ENCODE measurements at places on chromosomes 4 and X. TPM values are rescaled to one million over a fixed set of nuclear protein-coding genes. Genes with fewer than 3 reads are reported as not detected.

DNA sequence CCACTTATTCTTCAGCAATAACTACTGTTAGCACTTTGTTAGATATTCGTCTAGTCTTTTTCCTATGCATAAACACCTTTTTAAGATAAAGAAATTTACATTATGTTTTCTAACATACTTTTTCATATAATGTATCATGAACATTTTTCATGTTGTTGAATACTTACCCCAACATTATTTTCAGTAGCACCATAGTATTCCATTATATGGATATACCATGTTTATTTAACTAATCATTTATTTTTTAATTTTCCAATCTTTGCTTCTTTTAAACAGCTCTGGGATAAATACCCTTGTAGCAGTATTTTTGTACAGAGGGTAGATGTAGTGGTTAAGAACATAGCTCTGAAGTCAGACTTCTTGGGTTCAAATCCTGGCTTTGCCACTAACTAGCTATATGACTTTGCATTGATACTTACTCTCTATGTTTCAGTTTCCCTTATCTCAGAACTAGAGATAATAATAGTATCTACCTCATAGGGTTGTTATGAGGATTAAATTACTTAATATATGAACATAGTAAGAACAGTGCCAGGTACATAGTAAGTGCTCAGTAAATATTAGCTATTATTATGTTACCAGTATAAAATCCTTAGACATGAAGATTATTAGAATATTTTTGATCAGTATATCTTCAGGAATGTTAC lies 11.3 kb downstream of the EXOC1 start:
- no peak overlapping the region for H3K27ac ChIP-seq
- no peaks in the 10 kb centered on the region for H3K4me1 ChIP-seq
- no peak for DNase-seq

DNA sequence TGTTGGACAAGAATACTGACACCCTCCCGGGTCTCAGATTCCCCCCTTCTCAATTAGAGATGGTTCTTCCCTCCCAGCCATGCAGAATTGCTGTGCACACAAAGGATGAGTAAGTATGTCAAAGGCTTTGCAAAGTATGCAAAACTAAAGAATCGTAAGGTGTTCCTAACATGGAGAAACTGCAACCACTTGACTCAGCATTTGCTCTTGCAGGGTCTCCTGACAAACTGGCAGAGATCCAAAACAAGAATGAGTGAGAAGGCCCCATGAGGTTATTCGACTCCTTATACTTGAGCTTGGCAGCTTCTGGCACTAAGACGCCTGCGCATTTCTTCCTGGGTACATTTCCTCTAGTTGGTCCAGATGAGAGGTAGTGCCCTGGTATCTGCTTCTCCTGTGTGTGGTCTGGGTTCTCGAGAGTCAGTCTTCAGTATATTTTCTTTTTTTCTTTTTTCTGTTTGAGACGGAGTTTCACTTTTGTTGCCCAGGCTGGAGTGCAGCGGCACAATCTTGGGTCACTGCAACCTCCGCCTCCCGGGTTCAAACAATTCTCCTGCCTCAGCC lies 8.2 kb downstream of the FAM184B start:
- no peak overlapping the region for H3K4me3 ChIP-seq
- H3K4me1 ChIP-seq: no peaks in the 10 kb centered on the region
- no peaks in the 10 kb centered on the region for H3K36me3 ChIP-seq
- H3K27me3 ChIP-seq: peaks cover 2% of the 10 kb centered on the region

DNA sequence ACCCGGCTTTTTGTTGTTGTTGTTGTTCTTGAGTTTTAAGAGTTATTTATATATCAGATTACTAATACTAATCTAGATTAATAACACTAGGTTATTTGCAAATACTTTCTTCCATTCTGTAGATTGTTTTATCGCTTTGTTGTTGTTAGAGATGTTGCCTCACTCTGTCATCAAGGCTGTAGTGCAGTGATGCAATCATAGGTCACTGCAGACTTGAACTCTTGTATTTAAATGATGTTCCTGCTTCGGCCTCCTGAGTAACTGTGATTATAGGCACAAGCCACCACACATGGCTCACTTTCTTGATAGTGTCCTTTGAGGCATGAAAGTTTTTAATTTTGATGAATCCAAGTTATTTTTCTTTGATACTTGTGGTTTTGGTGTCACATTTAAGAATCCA lies 129.0 kb downstream of the VSIG4 start:
- no peak overlapping the region for H3K27ac ChIP-seq
- H3K4me1 ChIP-seq: no peaks in the 10 kb centered on the region
- no peak for DNase-seq
- no peak overlapping the region for H3K4me3 ChIP-seq

GRCh38 chrX:17549107-17549651 lies 174.2 kb downstream of the NHS start:
- no peaks in the 10 kb centered on the region for H3K27me3 ChIP-seq
- H3K4me1 ChIP-seq: peaks cover 21% of the 10 kb centered on the region
- DNase-seq: no peak
- no peak overlapping the region for H3K4me3 ChIP-seq
- no peaks in the 10 kb centered on the region for H3K36me3 ChIP-seq

GRCh38 chr4:81527115-81527514 lies 55.4 kb upstream of the RASGEF1B start:
- H3K4me3 ChIP-seq: no peak overlapping the region
- peaks cover 9% of the 10 kb centered on the region for H3K27me3 ChIP-seq

SPANXA2 gene
- not detected for total RNA-seq

GRCh38 chr4:69754926-69755580 lies 5.4 kb downstream of the SULT1B1 start:
- no peaks in the 10 kb centered on the region for H3K27me3 ChIP-seq
- no peak overlapping the region for H3K4me3 ChIP-seq
- no peak overlapping the region for H3K27ac ChIP-seq
- no peaks in the 10 kb centered on the region for H3K4me1 ChIP-seq

CYP4V2 gene
- total RNA-seq: 4.5 TPM

DLG3 gene
- 10.3 TPM for total RNA-seq

STBD1 gene
- total RNA-seq: 1.8 TPM

- DNase-seq: no peak
- H3K27me3 ChIP-seq: no peaks in the 10 kb centered on the region
- peaks cover 2% of the 10 kb centered on the region for H3K4me1 ChIP-seq
- H3K4me3 ChIP-seq: no peak overlapping the region
These were observed 84.0 kb upstream of the IGFBP7 start for GRCh38 chr4:57194068-57194611.

ZC4H2 gene
- total RNA-seq: 18.1 TPM

GRCh38 chr4:120132935-120133334 lies 66.3 kb upstream of the MAD2L1 start:
- peaks cover 8% of the 10 kb centered on the region for H3K4me1 ChIP-seq
- no peaks in the 10 kb centered on the region for H3K27me3 ChIP-seq
- H3K27ac ChIP-seq: no peak overlapping the region
- H3K36me3 ChIP-seq: no peaks in the 10 kb centered on the region

GRCh38 chrX:45735571-45735970 lies 534.9 kb upstream of the DIPK2B start:
- no peak overlapping the region for H3K27ac ChIP-seq
- DNase-seq: no peak
- H3K4me3 ChIP-seq: no peak overlapping the region
- H3K4me1 ChIP-seq: no peaks in the 10 kb centered on the region
- H3K36me3 ChIP-seq: peaks cover 4% of the 10 kb centered on the region

DNA sequence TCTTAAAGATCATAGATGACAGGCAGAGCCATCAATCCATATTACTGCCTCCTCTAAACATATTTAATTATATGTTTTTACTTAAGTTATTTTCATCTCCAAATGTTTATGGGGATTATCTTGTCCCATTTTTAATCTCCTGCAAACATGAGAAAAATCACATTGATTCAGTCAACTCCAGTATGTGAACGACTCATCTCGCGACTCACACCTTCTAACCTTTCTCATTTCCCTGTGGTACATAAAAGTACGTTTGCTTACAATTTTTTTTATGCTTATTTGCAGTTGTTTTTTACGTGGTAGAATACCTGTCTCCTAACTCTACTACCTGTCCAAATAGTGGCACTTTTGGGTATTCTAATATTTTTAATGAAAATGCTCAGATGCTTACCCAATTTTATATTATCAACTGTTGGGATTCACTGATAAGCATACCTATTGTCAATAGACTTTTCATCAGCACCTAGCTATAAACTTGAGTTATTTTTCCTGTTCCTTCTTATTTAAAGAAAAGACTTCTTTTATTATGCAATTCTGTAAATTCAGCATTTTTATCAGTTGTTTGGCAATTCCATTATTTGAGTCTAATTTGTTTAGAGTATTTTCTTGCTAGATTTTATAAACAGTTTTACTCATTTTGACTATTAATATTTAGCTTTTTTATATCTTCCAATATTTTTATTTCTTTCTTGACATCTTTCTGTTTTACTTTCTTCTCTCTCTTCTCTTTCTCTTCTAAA lies 276.6 kb downstream of the ANK2 start:
- no peak overlapping the region for H3K27ac ChIP-seq
- DNase-seq: no peak
- no peaks in the 10 kb centered on the region for H3K27me3 ChIP-seq
- H3K36me3 ChIP-seq: no peaks in the 10 kb centered on the region

DNA sequence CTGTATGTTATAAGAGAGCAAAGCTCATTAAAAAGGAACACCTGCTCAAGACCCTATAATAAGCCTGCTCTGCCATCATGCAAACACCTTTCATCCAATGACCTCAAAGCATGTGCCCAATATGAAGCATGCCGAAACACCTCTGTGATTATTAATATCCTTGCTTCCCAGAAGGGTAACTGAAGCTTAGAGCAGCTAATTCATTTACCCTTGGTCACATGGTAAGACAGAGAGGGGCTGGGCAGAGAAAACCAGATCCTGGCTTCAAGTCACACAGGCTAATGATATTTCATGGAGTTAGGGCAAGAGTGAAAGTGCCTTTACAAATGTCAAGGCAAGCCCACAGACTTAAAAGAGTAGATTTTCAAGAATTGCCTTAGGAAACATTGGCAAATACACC lies 5.6 kb downstream of the AMOT start:
- H3K4me1 ChIP-seq: peaks cover under 1% of the 10 kb centered on the region
- DNase-seq: no peak
- H3K4me3 ChIP-seq: no peak overlapping the region
- no peaks in the 10 kb centered on the region for H3K36me3 ChIP-seq
- H3K27ac ChIP-seq: no peak overlapping the region

DNA sequence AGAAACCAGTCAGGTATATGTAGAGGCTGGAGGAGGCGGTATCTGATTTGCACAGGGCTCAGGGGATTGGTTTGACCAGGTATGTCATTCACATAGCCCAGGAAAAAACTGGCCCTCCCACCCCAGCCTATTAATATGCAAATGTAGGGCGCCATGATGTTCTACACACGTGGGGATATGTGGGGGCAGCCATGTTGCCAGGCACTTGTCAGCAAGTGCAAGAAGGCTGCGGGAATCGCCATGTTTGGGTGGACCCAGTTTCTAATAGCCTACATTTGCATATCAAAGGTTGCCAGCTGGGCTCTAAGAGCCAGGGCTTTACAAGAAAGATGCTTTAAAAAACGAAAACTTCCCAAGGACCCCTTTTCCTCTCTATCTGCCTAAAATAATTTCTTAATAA lies 335.1 kb downstream of the SMARCA1 start:
- H3K4me3 ChIP-seq: no peak overlapping the region
- no peaks in the 10 kb centered on the region for H3K4me1 ChIP-seq
- DNase-seq: no peak
- H3K27ac ChIP-seq: no peak overlapping the region
- no peaks in the 10 kb centered on the region for H3K27me3 ChIP-seq

DNA sequence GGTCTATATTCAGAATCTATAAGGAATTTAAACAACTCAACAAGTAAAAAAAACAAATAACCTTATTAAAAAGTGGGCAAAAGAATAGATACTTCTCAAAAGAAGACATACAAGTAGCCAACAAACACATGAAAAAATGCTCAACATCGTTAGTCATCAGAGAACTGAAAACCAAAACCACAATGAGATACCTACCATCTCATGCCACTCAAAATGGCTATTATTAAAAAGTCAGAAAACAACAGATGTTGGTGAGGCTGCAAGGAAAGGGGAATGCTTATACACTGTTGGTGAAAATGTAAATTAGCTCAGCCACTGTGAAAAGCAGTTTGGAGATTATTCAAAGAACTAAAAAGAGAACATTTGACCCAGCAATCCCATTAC lies 201.6 kb downstream of the QDPR start:
- DNase-seq: no peak
- H3K36me3 ChIP-seq: no peaks in the 10 kb centered on the region
- H3K4me1 ChIP-seq: peaks cover 5% of the 10 kb centered on the region
- no peak overlapping the region for H3K27ac ChIP-seq

Data from endothelial cell (in vitro differentiated cells).